ENCODE measurements at places on chromosomes 1 and 21. TPM values are rescaled to one million over a fixed set of nuclear protein-coding genes. Genes with fewer than 3 reads are reported as not detected.

Gene AMPD1
- polyA plus RNA-seq, result 122 TPM

GRCh38 chr1:91166106-91166712 is 144.4 kb upstream of the ZNF644 start:
- DNase-seq, result peak; percentile 40

Gene KRTAP10-8
- polyA plus RNA-seq, result not detected

- no peak for DNase-seq
Measured at GRCh38 chr1:224591326-224591725, 24.8 kb upstream of the CNIH3 start.

Gene FLG2
- polyA plus RNA-seq, result 0.06 TPM

DNA sequence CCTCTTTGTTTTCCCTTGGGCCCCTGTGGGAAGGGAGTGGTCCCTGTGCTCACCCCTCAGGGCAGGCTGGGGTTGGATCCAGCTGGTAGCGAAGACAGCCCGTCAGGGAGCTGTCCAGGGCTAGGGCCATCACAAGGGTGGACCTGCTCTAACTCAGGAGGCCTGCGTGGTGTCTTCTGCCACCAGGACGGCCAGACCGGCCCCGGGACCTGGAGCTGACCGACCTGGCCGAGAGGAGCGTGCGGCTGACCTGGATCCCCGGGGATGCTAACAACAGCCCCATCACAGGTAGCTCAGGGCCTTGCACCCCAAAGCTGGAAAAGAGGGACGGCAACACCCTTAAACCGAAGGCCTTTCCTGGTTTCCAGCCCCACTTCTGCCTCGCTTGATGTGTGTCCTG is 64.2 kb upstream of the CNTN2 start:
- DNase-seq, result no peak

DNA sequence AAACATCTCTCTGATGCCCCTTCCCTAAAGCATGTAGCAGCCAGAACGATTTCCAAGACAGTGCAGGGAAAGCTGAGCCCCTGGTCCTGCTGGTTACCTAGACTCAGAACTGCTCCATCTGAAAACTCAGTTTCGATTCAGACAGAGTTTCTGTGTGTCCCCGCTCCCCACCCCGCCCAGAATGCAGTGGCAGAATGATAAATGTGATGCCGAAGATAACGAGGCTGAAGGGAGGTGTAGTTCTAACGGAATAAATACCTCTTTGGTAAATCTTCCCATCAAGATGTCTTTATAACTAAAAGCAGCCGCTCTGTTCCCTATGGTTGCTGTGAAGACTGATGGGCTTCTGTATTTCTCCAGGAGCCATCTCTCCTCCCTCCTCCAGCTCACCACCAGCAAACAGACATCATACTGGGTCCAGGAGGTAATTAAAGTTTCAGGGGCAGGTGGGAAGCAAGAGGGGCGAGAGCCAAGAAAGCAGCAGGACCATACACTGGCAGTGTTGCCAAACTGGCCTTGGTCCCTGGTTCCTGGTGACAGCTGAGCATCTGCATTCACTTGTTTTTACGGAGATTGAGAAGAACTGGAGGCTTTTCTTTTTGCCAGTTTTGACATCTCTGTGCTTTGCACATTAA is 76.9 kb downstream of the DDX20 start:
- no peak for DNase-seq

Gene BMP8B
- 1.3 TPM for polyA plus RNA-seq

GRCh38 chr1:9590201-9590600 is 1.5 kb downstream of the TMEM201 start:
- DNase-seq, result no peak

GRCh38 chr1:65469889-65470340 is 49.4 kb downstream of the LEPR start:
- no peak for DNase-seq

GRCh38 chr1:160113407-160113806 is 2.2 kb upstream of the ATP1A2 start:
- no peak for DNase-seq

Gene MPC2
- 66.5 TPM for polyA plus RNA-seq

Gene OR2T35
- polyA plus RNA-seq, result not detected

GRCh38 chr21:42830456-42831455 is 48.6 kb downstream of the WDR4 start:
- DNase-seq, result no peak

- DNase-seq, result no peak
Measured at GRCh38 chr21:42781971-42782722, 97.2 kb downstream of the WDR4 start.

DNA sequence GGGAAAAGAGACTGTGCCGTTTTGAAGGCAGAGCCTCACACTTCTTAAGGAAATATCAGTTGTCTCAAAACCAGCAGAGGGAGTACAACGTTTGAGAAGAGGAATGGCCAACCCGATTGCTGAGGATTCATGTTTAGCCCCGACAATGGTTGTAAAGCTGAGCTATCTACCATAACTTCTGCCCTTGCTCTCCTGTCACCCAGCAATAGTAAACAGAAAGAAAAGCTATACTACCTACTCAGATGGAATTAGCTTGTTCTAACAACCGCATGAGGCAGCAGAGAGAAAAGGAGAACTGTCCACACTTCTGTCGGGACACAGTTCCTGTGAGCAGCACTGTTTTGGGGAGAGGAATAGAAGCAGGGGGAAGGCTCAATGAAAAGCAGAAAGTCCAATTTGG is 91.2 kb downstream of the SLC45A1 start:
- no peak for DNase-seq

- DNase-seq, result no peak
Measured at GRCh38 chr1:244104309-244105060, 53.4 kb downstream of the ZBTB18 start.

Gene MIXL1
- polyA plus RNA-seq, result 0.44 TPM

GRCh38 chr1:29772584-29773100 is 536.3 kb downstream of the PTPRU start:
- no peak for DNase-seq

GRCh38 chr1:228735871-228736586 is 750 bp downstream of the RHOU start:
- no peak for DNase-seq

DNA sequence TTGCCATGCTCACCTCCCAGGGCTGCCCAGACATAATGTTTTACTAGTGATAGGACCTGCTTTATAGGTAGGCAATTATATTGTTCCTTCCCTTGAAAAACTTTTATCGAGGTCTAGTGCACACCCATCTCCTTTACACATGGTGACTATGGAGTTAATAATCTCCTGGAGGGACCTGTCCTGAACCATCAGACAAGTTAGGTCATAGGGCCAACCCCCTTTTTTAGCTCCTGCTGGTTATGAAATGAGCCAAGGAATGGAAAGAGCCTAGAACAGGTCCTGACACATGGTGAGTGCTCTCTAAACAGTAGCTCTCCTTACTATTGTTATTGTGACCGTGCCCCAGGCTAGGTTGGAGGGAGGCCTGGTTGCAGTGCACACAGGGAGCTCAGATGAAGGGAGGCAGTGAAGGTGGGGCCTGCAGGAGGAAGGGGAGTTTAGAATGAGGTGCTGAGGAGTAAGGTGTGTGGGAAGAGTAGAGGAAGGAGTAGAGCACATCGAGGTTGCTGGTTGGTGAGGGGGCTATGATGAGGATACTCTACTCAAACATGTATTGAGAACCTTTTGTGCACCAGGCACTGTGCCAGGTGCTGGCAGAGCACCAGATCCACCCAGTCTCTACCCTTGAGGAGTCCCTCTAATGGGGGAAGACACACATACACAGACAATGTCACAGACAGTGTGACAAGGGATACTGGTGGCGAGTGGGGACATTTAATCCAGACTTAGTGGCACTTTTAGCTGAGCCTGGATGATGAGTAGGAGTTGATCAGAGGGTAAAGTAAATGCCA is 14.1 kb upstream of the LMNA start:
- DNase-seq, result no peak

All from forelimb muscle (tissue), 1 donor.